Stomach (tissue), 19 donors: ENCODE measurements at places on chromosomes 13 and 19. TPM values are rescaled to one million over a fixed set of nuclear protein-coding genes. Genes with fewer than 3 reads are reported as not detected.

DNA sequence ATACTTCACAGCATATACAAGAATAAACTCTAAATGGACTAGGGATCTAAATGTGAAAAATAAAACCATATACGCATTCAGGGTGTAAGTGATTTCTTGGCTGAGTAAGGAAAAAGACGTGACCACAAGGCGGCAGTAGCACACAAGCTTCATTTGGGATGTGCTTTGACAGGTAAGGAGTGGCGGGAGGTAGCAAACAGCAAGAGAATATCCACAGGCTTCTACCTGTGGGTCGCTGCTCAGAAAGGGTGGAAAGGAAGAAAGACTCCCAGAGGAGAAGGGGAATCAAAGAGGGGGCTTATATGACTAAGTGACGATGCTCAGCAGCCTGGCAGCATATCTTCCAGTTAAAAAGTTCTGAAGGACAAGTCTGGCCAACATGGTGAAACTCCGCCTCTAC is 2.5 kb upstream of the ZNF121 start:
- peak; percentile 80 for DNase-seq

ZNF98 gene
- total RNA-seq = 5.3 TPM

DNA sequence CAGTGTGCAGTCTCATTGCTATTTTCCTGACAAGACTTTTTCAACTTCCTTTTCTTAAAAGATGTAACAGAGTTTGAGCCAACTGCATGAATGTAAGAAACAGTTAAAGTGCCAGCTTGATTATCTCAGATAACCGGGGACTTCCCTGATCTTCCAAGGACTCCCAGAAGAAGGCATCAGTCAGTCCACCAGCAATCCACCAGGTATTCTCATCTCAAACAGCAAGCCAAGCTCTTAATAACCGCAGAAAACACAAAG is 350.1 kb downstream of the LIG4 start:
- peak; percentile 0 for DNase-seq

GRCh38 chr19:31064491-31064890 is 284.7 kb downstream of the TSHZ3 start:
- no peak for DNase-seq

GRCh38 chr19:52141203-52141602 is 1.5 kb upstream of the ZNF616 start:
- DNase-seq = no peak

GRCh38 chr19:8256276-8257051 is 47.3 kb downstream of the CERS4 start:
- DNase-seq = no peak

SIRT2 gene
- 32.9 TPM for total RNA-seq
